ENCODE measurements at places on chromosomes 1 and 21.

DNA sequence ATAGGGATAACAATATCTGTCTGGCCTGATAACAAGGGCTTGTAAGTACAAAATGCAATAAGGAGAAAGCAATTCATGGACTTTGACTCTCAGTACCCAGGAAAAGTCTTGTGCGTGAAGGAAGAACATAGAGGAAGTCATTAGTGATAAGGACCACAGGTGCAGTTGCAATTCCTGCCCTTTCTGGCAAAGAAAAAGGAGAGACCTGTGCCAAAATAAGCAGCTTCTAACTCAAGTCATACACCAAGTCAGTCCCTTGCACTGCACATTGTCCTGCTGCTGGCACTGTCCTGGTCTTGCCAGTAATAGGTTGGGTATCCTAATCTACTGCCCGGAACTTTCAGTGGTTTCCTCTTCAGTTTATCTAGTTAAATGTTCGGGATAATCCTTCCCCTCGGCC lies 14.8 kb upstream of the SOD1 start:
- DNase-seq: no peak

- no peak for DNase-seq
These were observed 137.1 kb downstream of the DPYD start for GRCh38 chr1:97783751-97784150.

- no peak for DNase-seq
These were observed 40.8 kb downstream of the KIAA1614 start for GRCh38 chr1:180953291-180954004.

- no peak for DNase-seq
These were observed 5.9 kb upstream of the MARCKSL1 start for GRCh38 chr1:32341971-32342370.

DNA sequence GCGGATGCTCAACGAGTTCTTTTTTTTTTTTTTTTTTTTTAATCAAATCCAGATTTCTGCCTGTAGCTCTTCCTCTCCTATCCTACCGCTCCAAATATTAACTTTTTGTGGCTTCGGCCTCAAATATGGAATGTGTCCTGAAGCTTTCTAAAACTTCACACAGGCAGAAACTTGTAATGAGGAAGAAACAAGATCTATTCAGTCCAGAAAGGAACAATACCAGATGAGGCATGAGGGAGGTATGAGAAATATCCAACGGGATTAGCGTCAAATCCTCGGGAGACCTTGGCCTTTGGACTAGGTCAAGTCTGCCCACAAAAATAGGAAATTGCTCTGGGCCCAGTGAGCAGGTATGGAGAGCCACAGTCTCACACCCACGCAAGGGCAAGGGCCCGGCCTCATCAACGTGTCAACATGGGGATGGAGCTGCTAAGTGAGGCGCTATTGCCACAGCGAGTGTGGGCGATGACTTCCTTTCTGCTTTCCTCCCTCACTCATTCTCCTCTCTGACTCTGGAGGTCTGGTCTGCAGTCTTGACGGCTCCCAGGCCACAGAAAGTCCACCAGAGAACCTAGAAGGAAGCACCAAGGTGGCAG lies 66.6 kb downstream of the BCAR3 start:
- DNase-seq: no peak

Data from RPMI8226 (cell line).